Epithelial cell of proximal tubule (primary cell): ENCODE measurements at places on chromosomes 1 and 21. TPM values are rescaled to one million over a fixed set of nuclear protein-coding genes. Genes with fewer than 3 reads are reported as not detected.

DNA sequence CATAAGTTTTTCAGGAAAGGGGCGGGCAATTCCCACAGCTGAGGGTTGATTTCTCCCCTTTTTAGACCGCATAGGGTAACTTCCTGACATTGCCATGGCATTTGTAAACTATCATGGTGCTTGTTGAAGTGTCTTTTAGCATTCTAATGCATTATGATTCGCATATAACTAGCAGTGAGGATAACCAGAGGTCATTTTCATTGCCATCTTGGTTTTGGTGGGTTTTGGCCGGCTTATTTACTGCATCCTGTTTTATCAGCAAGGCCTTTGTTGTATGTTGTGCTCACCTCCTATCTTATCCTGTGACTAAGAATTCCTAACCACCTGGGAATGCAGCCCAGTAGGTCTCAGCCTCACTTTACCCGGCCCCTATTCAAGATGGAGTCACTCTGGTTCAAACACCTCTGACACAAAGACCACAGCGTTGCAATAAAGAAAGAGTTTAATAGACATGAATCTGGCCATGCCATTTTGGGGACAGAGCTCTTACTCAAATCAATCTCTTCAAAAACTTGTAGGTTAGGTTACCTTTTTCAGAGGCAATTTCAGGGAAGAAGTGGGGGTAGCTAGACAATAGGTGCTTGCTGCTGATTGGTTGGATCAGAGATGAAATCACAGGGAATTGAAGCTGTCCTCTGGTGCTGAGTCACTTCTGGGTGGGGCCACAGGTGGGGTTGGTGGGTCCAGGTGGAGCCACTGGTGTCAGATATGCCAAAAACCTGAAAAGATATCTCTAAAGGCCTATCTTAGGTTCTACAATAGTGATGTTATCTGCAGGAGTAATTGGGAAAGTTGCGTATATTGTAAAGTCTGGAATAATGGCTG lies 23.3 kb downstream of the TBX19 start:
- no peak for DNase-seq

GRCh38 chr1:186722711-186723309 lies 42.6 kb upstream of the PTGS2 start:
- peak; percentile 4 for DNase-seq

ERICH3 gene
- total RNA-seq, result 0.14 TPM in 1 of 2 replicates, not detected in the other

DNA sequence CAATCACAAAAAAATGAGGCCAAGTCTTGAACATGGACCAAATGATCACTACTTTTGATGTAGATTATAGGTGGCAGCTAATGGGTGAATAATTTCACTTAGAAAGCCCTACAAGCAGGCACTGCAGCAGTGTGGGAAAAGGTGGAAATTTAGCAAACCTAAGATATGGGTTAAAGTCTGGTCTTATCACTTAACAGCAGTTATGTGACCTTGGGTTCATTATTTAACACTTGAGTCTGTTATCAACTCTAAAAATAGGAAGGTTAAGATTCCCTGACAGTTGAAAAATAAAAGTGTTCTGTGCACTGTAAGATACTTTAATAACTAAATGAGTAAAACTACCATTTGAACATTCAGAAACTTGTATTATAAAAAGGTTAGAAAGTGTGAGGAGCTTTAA lies 47.5 kb downstream of the SSX2IP start:
- DNase-seq, result no peak

DNA sequence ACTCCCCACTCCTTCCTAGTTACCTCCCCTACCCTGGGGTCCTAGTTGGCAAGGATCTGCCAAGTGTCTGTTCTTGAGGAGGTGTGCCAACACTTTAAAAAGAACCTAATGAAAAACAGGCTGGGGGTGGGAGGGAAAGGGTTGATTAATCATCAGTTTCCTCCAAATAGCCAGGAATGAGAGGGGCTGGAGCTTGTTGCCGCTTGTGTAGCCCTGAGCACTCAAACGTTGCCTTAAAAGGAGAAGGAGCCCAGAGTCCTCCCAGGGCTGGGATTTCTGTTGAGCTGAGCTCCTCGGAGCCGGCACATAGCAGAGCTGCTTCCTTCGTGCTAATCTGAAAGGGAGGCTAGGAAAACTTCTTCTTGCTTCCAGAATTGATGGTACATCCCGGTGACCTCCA lies 15.9 kb downstream of the SHISA4 start:
- DNase-seq, result no peak

- DNase-seq, result no peak
Measured at GRCh38 chr1:56169856-56170255, 409.5 kb downstream of the PLPP3 start.

KCNE2 gene
- not detected in 2 replicates for total RNA-seq

GRCh38 chr1:36625253-36625934 lies 142.7 kb upstream of the CSF3R start:
- no peak for DNase-seq

DNA sequence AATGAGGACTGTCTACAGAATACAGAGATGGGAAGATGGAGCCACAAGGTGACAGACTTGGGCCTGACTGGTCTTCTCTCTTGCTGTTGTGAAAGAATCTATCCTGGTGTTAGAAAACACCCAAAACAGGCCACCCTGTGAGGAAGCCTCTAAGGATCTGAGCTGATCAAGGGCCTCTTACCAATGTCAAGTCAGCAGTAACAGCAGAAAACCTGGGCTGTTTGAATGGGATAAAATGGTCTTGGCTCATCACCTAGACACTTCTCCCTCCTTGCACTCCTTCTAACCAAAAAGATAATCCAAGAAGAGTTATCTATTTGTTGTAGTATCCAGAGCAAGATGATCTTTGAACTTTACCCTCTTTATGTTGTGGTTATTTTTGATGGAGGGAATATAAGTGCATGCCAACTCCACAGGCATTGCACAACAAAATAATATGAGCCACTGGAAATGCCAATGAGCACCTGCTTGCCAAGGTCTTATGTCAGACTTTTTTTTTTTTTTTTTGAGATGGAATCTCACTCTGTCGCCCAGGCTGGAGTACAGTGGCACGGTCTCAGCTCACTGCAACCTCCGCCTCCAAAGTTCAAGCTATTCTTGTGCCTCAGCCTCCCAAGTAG lies 32.8 kb upstream of the ZNF281 start:
- no peak for DNase-seq

- peak; percentile 56 for DNase-seq
Measured at GRCh38 chr1:58968360-58968952, 184.6 kb upstream of the JUN start.

DNA sequence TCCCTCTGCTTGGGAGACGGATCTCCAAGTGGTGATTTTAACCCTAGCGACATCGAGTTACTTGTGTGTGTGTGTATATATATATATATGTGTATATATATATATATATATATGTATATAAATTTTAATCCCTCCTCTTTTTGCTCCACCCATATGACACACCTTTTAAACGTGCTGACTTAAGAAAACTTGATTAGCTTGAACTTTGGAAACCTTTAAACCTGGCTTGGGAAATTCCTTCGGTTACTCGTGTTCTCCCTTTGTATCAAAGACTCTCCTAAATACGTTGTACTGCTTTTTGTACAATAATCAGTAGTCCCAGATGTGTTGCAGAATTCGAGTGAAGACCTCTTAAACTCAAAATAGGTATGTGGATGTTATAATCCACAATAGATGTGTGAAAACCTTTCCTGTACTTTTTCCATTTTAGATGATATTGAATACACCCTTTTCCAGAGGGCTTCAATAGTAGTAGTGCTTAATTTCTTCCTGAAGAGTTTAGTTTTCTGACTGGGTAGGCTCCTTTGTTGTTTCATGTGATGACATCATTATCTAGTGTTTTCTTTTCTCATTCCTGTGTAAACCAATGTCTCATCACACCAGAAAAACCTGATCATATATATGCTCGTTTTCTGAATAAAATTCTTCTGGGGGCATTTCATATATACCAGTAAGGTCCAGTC lies 1.4 kb downstream of the RNF11 start:
- peak; percentile 37 for DNase-seq

- no peak for DNase-seq
Measured at GRCh38 chr1:67609577-67610341, 75.2 kb upstream of the GADD45A start.

DNA sequence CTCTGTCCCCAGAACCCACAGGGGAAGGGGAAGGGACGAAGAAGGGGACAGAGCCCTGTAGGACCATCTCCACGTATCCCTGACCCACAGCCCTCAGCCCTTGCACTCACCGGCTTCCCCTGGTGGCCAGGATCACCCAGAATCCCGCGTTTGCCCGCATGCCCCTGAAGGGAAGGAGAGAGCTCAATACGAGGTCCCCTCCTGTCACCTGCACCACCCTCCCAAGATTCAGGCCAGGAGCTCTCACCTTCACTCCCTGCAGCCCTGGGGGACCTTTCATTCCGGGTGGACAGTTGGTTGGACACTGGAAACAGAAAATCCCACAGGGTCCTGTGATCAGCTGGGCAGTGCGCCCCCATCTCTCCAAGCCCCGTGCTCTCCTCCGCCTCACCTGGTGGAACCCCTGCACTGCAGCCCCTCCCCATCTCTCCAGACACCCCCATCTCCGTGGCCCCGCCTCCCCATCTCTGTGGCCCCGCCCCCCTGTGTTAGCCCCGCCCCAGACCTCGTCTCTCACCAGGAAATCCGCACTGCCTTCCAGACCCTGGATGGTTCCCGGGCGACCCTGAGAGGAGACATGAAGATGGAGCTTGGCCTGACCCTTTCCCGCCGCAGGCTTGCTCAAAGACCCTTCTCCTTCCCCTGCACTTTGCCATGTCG lies 6.0 kb downstream of the COL9A2 start:
- no peak for DNase-seq

DNA sequence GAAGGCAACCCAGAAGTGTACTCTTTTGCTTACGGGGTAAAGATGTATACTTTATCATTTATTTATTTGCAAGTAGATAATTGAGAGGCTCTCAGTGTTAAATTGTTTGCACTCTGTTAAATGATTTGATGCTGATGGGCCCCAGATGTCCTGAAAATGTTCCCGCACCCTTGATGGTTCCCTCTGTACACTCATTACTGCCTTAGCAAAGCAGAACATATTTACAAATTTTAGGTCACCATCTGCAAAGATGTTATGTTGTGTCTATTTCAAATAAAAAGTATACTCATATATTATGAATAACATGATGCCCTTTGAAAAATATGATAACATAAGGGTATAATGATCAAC lies 240.5 kb upstream of the SNX7 start:
- DNase-seq, result no peak

GNG12 gene
- total RNA-seq, result 67.1 and 95.4 TPM in 2 replicates

GRCh38 chr21:44286716-44287632 lies 1.3 kb downstream of the AIRE start:
- no peak for DNase-seq

- DNase-seq, result no peak
Measured at GRCh38 chr1:185408700-185409270, 91.7 kb upstream of the IVNS1ABP start.

DNA sequence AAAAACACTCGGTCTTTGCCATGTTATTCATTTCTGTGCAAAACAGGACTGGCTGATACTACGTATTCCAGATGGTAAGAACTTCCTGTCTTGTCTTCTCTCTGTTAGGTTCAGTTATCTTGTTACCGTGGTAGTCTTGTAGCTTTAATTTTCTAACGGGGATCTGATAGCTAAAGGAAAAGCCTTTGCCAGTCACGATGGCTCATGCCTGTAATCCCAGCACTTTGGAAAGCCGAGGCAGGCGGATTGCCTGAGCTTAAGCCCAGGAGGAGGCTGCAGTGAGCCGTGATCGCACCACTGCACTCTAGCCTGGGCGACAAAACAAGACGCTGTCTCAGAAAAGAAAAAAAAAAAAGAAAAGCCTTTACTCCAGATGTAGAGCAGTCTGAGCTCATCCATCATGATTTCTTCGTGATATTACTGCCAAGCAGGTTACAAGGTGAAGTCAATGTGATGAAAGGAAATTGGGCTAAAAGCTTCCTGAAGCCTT lies 11.1 kb upstream of the MSTO1 start:
- no peak for DNase-seq

CD53 gene
- total RNA-seq, result not detected in 2 replicates

DNA sequence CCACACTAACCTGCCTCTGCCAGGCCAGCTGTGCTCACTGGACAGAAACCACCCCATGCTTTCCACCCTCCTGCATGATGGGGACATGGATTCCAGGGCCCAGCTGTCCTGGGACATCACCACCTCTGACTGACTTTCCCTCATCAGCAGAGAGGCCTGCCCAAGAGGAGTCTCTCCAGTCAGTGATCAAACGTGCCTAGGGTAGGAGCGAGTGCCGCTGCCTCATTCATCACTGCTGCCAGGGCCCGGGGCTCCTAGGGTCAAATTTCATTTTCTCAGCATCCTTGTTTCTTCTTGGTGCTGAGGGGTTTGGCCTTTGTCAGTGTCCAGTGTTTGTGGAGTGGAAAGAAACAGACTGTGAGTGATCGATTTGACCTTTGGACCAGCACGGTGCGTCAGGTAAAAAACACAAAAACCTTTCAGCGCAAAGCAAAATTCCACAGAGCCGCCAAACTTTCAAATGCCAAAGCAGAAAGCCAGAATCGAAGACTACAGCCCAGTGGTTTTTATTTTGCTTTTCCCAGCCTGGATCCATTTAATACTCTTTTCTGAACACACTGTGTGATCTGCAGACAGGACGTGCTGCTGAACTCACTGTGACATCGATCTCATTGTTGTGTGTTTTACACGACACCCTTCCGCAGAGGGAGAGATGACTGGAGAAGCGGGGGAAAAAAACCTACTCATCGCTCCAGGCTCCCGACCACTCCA lies 43.2 kb downstream of the CAPN8 start:
- DNase-seq, result no peak

GRCh38 chr1:152759453-152760173 lies 1.8 kb downstream of the KPRP start:
- no peak for DNase-seq

ZNF695 gene
- total RNA-seq, result 4.7 and 7.7 TPM in 2 replicates

- DNase-seq, result no peak
Measured at GRCh38 chr1:63784489-63785390, 10.9 kb downstream of the ROR1 start.

DNA sequence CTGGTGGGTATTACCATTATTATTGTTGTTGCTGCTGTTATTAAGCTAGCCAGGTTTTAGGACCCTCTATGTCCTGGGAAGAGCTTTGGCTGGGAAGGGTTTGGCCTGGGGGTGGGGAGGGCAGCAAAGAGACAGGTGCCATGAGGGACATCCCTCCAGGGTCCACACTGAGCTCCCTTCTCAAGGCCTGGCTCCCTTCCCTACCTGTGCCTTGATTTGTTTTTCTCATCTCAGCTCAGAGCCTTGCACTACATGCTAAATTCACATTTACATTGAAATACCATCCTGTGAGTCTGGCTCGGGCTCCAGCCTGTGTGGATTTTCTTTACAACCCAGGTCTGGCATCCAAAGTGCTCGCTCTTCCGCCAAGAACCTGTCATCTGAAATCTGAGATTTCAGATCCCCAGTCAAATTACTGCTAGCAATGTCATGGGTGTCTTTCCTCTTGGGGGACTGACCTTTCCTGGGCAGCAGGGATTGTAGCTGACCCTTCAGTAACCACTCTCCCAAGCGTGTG lies 536.3 kb downstream of the PTPRU start:
- no peak for DNase-seq
